Osteoblast (primary cell): ENCODE measurements at places on chromosomes 11 and 22.
A peak's percentile ranks its signal among the peaks of the same experiment; 100 is the strongest.

DNA sequence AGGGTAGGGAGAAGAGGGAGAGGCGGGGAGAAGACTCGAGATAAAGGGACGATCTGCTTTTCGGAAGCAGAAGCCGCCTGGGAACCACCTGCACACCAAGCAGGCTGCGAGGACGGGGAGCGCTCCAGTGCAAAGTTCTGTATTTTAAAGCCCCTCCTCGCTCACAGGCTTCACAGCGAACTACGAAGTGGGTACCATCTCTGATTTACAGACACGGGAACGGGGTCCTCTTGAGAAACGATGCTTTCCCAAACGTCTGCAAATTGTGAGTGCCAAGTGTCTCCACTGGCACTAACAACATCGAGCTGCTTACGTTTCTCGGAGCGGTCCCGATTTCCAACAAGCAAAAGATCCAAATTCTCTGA is 700 bp upstream of the STX3 start:
- no peak for DNase-seq
- H3K27ac ChIP-seq = peak overlapping the region; percentile 56
- peaks cover 19% of the 10 kb centered on the region for H3K4me1 ChIP-seq
- H3K36me3 ChIP-seq = no peaks in the 10 kb centered on the region
- H3K27me3 ChIP-seq = no peaks in the 10 kb centered on the region

DNA sequence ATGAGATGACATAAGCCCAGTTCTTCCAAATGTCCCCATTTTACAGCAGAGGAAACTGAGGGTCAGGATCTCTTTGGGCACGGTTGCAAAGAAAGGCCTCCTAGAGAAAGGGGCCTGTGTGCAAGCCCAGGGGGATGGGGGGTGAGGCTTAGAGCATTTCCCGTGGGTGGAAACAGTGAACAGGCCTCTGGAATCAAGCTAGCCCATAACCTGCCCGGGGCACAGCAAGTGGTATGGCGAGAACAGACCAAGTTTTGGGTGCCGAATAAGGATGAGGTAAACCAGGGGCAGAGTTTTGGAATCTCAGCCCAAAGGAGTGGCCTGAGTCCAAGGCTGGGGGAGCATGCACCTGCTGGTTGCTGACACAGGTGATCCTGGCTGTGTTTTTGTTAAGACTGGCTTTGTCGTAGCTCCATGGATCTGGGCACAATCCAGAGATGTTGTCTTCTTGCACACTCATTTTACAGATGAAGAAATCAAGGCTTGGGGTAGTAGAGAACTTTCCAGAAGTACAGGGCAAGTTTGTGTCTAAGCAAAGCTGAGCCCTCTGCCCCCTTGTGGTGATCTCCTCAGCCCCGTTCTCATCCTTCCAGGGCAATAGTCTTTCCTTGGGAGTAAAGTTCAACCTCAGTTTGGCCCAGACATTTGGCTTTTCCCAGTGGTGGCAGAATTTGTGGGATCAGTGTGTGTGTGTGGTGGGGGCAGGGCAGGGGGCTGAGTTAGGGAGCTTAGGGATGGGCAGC is 53.5 kb upstream of the MYEOV start:
- H3K27ac ChIP-seq = no peak overlapping the region
- peaks cover 28% of the 10 kb centered on the region for H3K27me3 ChIP-seq
- no peak overlapping the region for H3K4me3 ChIP-seq
- no peaks in the 10 kb centered on the region for H3K4me1 ChIP-seq
- DNase-seq = peak; percentile 72

- no peak overlapping the region for H3K4me3 ChIP-seq
- no peak overlapping the region for H3K27ac ChIP-seq
- H3K36me3 ChIP-seq = no peaks in the 10 kb centered on the region
- no peaks in the 10 kb centered on the region for H3K4me1 ChIP-seq
Observed at GRCh38 chr11:61028135-61028729, 56.8 kb downstream of the CD6 start.

GRCh38 chr11:72040491-72041363 is 39.6 kb downstream of the NUMA1 start:
- H3K27ac ChIP-seq = peak overlapping the region; percentile 97
- H3K36me3 ChIP-seq = peaks cover 6% of the 10 kb centered on the region
- DNase-seq = peak; percentile 90
- H3K4me3 ChIP-seq = peak overlapping the region; percentile 84
- H3K4me1 ChIP-seq = peaks cover 45% of the 10 kb centered on the region

- peaks cover 10% of the 10 kb centered on the region for H3K4me1 ChIP-seq
- no peaks in the 10 kb centered on the region for H3K27me3 ChIP-seq
- peak; percentile 36 for DNase-seq
Observed at GRCh38 chr11:1059759-1060158, 14.9 kb upstream of the MUC2 start.
